Amygdala (tissue), 56 donors: ENCODE measurements at places on chromosomes 13 and 19.

GRCh38 chr13:79037197-79037596, 368.9 kb downstream of the RBM26 start:
- no peak for DNase-seq

GRCh38 chr19:28963486-28964250, 249.3 kb downstream of the UQCRFS1 start:
- DNase-seq, result no peak

- no peak for DNase-seq
Observed at GRCh38 chr19:567296-567900, 5.0 kb upstream of the BSG start.

- DNase-seq, result no peak
Observed at GRCh38 chr13:36789730-36790129, 29.3 kb upstream of the RFXAP start.

- no peak for DNase-seq
Observed at GRCh38 chr13:109090796-109091195, 461.4 kb downstream of the MYO16 start.

DNA sequence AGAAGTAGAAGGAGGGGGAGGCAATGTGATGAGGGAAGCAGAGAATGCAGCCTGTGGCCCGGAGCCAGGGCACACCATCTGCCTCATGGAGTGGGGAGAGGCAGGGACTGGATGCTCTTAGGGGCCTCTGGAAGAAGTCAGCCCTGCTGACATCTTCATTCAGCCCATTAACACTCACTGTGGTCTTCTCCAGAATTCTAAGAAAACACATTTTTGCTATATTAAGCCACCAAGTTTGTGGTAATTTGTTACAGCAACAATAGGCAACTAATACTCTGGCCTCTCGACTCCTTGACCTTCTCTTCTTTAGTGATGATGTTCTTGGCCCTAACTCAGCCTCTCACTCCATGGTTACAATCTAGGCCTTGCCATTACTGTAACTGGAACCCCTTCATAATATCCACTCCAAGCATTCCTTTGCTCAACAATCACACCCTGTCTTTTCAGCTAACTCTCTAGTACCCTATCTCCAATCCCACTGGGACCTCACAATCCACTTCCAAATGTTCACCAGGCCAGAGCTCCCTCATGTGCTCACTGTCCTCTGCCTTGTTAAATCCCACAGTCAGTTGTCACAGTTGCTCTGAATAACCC, 98.5 kb downstream of the MIPEP start:
- DNase-seq, result no peak

DNA sequence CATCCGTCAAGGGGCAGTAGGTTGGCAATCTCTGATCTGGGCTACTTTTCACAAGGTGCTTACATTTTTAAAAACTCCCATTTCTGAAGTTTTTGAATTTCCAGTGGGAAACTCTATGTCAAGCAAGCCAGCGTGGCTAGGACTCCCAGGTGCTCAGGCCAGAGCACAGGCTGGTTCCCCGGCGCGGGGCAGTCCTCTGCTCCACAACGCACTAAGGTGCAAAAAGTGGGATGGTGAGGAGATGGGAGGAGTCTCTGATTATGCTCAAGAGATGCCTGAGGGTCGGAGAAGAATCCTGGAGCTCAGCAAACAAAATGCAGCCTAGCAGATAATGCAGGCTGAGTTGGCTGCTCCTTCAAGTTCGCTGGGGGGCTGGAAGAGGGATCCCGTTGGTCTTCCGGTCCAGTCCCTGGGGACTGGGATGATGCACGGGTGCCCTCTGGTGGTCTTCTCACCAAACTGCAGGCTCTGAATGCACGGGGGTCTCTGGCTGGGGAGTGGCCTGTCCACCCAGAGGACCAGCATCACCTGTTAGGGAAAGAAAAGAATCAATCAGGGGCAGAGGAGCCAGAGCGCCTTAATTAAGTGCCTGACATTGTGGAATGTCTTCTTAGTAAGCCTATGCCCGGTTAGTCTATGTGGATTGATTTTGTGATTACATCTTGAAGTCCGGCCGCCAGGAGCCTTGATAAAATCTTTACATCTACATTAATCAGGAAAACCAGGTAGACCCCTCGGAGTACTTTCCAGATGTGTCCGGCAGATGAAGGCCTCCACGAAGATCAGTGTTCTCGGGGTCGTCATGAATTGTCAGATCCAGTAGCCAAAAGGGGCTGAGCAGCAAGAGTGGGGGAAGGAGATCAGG, 244.4 kb upstream of the MAB21L1 start:
- DNase-seq, result peak; percentile 15

DNA sequence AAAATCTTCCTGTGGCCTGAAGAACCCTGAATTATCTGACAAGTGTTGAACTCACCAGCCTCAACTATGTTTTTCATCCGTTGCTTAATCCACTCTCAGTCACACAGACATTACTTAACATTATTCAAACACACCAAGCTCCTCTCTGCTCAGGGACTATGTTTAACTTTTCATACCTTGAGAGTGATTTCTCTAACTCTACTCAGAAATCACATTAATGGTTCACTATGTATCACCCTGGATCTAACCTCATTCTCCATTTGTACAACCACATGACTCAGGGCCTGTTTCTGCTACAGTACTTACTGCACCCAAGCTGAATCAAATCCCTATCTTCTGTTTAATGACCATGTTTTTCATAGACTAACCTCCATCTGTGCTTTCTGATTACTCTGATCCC, 553.7 kb upstream of the PRR20A start:
- DNase-seq, result no peak

DNA sequence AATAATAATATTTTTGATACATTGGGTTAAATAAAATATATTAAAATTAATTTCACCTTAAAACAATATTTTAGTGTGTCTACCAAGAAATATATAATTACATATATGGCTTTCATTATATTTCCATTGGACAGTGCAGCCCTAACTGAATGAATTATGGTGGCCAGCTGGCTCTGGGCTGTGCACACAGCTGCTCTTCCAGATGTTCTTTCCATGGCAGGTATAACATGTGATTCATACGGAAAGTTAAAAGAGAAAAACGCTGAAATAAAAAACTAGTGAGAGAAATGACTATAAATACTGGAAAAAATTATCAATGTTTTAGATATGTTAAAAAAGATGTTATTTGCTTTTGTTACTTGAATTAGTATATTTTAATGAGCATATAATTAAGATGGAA, 216.3 kb downstream of the RGCC start:
- no peak for DNase-seq

- no peak for DNase-seq
Observed at GRCh38 chr13:113849981-113850721, 13.7 kb downstream of the GAS6 start.

DNA sequence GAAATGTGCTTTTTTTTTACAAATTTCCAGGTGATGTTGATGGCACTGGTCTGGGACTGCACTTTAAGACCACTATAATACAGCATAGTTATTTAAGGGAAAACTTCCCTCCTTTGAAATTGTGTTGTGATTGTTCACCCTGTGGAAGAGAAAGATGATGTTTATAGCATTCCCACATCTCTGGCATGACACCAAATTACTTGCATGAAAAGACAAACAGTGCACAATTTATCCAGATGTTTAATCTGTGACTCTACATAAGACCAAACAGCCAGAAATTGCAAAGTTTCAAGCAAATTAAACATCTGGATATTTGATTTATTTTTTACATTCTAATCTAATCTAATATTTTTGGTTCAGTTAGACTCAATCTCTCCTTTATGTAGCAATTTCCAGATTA, 51.6 kb downstream of the UFM1 start:
- no peak for DNase-seq

DNA sequence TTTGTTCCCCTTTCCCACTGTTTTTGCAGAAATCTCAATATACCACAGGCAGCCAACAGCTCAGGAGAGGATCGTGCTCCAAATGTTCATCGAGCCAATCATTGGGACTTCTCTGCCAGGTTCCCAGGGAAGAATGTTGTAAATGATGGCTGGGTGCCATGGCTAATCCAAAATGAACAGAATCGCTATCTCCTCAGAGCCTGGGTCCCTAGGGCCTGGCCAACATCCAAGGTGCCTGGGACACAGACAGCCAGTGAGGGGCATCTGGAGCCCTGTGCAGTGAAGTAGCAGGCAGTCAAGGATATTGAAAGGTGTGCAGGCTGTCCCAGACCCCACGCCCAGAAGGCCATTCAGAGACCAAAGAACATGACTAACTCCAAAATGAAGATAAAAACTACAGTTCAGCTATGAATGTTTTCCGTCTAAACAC, 37.8 kb downstream of the BRD4 start:
- no peak for DNase-seq

- no peak for DNase-seq
Observed at GRCh38 chr19:33904681-33905080, 108.0 kb downstream of the KCTD15 start.

- DNase-seq, result no peak
Observed at GRCh38 chr19:53868091-53868891, 608 bp downstream of the MYADM start.

GRCh38 chr13:71602344-71602743, 264.7 kb downstream of the DACH1 start:
- DNase-seq, result no peak

GRCh38 chr13:57624565-57625435, 6.7 kb upstream of the PCDH17 start:
- DNase-seq, result no peak

GRCh38 chr13:46168341-46168740, 13.6 kb downstream of the LCP1 start:
- no peak for DNase-seq

GRCh38 chr13:75931116-75931515, 295.0 kb downstream of the LMO7 start:
- no peak for DNase-seq

DNA sequence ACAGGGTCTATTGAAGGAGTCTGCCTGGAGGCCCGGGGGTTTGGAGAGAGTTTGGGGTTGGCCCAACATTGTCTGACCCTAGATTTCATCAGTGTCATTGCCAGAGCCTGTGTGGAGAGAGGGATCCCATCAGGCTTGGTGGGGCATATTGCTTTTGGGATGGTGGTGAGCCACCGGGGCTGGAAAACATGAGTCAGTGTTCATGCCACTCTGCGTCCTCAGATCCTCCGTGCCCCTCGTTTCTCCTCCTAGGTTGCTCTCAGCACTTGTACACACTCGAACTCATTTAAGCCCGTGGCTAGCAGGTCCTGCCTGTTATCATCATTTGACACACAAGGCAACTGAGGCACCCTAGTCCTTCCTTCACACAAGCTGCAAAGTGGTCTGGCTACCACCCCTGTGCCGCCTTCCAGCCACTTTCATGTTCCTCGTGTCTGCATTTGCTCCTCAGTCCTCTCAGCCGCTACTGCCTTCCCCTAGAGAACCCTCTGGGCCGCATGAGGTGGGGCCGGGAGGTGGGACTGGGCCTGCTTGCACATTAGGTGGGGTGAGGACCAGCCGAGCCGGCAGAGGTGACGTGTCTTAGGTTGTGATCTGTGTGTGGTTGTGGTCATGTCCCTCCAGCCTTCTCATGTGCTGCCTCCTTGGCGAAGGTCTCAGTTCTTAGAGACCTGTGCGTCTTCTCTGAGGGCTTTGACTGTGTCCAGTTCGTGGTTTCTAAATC, 3.6 kb downstream of the NACC1 start:
- DNase-seq, result no peak

- no peak for DNase-seq
Observed at GRCh38 chr19:38557205-38557799, 60.5 kb downstream of the MAP4K1 start.

DNA sequence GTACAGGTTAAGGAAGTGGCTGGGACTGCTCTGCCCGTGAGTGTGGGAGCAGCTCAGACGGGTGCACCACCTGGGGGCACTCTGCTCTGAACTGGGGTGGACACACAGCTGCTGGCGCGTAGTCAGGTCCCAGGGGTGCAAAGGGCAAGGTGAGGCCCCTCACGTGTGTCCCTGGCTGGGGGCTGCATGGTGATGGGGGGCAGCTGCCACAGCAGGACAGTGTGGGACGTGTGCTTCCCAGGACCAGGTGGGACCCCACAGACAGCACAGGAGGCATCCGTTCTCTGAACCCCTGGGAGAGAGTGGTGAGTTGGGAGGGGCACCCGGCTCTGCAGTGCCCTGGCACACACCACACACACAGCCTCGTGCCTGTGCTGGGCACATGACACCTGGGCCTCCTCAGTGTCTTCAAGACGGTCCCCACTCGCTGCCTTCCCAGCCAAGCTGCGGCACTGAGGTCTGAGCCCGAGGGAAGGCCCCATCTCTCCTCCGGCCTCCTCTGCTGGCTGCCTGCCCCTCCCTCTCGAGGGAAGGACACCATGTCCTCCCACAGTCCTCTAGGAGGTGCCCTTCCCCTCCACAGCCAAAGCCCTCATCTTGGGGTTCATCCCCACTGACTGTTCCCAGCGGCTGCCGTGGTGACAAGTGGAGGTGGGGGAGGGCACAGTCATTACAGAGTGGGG, 24.7 kb downstream of the CILP2 start:
- no peak for DNase-seq

GRCh38 chr19:40781140-40781539, 3.1 kb downstream of the RAB4B start:
- DNase-seq, result no peak

- DNase-seq, result no peak
Observed at GRCh38 chr13:106772006-106772601, 204.2 kb upstream of the ARGLU1 start.

GRCh38 chr13:43573802-43574514, 212.8 kb downstream of the ENOX1 start:
- no peak for DNase-seq

- DNase-seq, result no peak
Observed at GRCh38 chr19:41801792-41802211, 5.4 kb downstream of the CEACAM3 start.

DNA sequence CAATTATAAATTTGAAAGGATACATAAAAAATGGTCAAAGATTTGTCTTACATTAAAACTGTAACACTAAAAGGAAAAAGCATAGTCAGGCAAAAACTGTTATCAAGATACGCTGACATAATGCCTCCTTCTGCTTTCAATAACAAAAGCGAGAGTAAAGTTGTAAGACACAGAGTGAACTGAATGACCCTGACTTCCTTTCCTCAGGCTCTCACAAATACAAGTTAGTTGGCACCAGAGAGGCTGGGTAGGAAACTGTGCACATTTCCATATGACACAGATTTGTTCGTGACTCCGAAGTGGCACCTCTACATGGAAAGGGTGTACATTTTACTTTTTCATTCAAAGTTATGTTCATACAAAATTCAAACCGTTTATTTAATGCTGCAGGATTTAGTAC, 15.4 kb downstream of the FGF14 start:
- no peak for DNase-seq

DNA sequence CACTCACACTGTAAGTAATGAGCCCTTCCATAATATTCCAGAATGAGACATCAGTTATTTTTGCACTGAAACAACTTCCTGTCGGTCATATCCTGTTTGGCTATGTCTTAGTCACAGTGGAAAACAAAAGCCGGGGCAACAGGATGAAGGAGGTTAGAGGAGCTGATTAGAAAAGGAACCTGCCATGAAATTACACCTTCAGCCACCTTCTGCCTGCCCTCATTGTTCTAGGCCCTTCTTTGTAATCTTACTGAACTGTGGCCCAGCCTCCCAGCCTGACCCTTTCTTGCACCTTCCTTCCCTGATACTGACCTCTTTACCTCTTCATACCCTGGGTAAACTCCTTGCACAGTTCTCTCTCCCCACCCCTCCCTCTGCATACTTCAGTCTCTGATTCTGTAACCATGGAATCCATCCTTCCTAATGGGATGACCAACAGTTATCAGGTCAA, 67.3 kb downstream of the DOCK9 start:
- no peak for DNase-seq
